ENCODE measurements at places on chromosomes 12 and 14.

DNA sequence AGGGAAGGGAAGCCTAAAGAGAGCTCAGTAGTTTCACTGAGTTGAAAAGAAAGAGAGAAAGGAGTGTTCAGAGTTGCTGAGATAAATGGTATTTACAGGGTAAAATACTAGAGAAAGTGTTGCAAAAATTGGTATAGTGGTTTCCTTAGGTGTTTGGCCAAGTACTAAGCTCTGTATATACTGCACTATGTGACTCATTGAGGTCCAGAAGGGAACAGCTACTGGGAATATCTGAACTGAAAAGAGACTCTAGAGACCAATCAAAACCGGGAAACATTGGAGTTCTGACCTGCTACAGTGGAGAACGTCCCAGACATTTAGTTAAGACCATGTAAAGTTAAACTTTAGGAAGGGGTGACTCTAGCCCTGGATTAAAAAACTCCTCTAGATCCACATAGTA lies 42.7 kb upstream of the ALX1 start:
- DNase-seq, result no peak

GRCh38 chr12:28568118-28568517 lies 377.9 kb downstream of the CCDC91 start:
- DNase-seq, result no peak

- DNase-seq, result no peak
These were observed 415.4 kb downstream of the RAD51B start for GRCh38 chr14:68235011-68235410.

DNA sequence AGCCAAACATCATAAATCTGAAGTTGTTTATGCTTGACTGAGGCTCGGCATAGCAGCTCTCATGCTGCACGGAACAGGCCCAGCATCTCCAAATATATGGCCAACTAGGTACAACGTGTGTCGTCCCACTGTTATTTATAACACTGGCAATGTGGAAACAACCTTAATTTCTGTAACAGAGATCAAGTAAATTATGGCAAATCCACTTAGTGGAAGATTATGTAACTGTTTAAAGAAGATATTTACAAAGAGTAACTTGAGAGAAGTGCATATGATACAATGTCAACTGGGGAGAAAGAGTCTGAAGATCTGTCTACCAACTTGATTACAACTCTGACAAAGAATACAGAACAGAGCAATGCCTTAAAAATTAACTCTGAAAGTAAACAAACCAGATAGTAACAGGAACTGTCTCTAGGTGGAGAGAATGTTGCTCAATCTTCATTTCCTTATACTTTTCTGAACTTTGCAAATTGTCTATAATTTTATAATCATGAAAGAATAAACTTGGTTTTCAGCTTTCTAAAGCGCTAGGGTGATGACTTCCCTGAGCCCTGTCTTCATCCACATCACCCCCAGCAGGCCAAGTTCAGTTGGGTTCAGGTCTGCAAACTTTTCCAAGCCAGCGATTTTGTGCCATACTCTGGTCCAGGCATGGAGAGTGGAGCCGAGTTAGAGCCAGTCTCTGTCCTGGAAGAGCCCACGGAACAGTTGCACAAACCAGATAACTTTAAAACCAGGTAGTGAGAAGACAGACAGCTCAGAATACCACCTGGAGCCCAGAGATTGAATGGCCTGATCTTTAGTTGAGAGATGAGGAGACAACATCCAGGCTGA lies 44.3 kb upstream of the BDKRB2 start:
- DNase-seq, result no peak

GRCh38 chr12:52311285-52311648 lies 9.9 kb downstream of the KRT83 start:
- DNase-seq, result no peak

DNA sequence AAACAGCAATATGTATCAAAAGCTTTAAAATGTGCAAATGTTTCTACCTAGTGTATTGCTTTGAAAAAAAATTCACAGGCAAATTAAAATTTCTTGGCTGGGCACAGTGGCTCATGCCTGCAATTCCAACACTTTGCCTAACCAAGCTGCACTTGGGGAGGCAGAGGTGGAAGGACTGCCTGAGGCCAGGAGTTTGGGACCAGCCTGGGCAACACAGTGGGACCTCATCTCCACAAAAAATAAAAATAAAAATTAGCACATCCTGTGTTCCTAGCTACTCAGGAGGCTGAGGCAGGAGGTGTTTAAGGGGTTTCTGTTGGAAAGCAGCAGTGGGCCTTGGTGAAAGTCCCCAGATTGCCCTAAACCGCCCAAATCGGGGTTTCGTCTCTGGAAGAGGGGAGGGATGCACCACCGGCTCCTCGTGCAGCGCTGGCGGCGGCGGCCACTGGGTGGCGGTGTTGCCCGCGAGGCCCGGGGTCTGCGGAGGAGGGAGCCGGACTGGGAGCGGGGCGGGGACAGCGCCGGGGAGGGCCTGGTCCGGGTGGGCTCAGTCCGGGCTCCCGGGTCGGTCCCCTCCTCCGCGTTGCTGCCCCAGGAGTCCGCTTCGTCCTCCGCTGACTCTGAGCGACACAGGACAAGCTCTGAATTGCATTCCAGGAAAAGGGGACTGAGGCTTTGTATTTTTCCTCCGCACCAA lies 265.6 kb downstream of the AACS start:
- no peak for DNase-seq

DNA sequence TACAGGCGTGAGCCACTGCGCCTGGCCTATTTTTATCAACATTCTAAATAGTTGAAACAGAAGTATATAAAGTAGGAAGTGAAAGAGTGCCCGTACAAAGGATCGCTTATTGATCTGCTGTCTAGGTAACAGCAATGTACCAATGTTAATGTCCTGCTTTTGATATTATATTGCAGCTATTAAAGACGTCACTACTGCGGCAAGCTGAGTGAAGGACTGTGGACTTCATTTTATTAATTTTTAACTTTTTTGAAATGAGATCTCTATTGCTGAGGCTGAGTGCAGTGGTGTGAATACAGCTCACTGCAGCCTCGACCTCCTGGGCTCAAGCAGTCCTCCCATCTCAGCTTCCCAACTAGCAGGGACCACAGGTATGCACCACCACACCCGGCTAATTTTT lies 10.8 kb downstream of the PTGR2 start:
- no peak for DNase-seq

GRCh38 chr12:57110104-57111030 lies 795 bp downstream of the STAT6 start:
- DNase-seq, result peak; percentile 66

GRCh38 chr12:20424841-20425240 lies 56.5 kb downstream of the PDE3A start:
- DNase-seq, result no peak

GRCh38 chr12:52604859-52605258 lies 3.6 kb upstream of the KRT72 start:
- no peak for DNase-seq

GRCh38 chr12:11882301-11883019 lies 188.3 kb upstream of the BCL2L14 start:
- DNase-seq, result no peak

DNA sequence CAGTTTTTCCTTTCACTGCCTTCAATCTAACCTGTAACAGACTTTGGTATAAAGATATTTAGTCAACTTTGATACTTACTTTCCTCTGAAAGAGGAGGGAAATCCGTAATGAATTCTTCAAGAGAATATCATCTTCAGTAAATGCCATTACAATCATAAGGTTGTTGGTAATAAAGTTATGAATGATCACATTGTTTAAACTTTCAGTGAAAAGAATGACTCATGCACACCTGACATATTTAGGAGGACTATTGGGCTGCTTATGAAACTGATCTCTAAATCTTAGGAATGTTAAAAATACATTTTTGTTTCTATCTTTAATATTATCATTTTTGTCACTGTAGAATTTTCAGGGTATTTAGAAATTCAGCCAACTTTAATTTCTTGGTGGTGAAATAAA lies 474.7 kb downstream of the SLC16A7 start:
- no peak for DNase-seq

DNA sequence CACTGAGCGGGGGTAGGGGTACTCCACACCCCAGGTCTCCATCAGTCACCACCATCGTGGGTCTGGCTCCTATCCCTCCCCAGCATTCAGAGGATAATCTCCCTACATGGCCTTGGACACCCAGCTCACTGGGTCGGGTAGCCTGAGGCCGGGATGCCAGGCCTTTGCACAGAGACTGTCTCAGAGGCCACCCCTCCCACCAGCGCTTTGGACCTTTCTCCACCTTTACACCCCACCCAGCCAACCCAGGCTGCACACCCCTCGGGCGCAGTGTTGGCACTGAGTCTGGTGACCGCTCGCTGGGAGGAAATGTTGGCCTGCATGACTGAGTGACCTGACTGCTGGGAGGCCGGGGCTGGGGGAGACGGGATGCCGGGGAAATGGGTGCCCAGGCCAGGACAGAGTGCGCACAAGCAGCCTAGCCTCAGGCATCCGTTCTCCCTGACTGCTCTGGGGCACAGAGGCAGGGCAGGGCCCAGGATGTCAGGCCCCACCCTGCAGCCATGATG lies 10.6 kb upstream of the LBHD2 start:
- DNase-seq, result no peak

DNA sequence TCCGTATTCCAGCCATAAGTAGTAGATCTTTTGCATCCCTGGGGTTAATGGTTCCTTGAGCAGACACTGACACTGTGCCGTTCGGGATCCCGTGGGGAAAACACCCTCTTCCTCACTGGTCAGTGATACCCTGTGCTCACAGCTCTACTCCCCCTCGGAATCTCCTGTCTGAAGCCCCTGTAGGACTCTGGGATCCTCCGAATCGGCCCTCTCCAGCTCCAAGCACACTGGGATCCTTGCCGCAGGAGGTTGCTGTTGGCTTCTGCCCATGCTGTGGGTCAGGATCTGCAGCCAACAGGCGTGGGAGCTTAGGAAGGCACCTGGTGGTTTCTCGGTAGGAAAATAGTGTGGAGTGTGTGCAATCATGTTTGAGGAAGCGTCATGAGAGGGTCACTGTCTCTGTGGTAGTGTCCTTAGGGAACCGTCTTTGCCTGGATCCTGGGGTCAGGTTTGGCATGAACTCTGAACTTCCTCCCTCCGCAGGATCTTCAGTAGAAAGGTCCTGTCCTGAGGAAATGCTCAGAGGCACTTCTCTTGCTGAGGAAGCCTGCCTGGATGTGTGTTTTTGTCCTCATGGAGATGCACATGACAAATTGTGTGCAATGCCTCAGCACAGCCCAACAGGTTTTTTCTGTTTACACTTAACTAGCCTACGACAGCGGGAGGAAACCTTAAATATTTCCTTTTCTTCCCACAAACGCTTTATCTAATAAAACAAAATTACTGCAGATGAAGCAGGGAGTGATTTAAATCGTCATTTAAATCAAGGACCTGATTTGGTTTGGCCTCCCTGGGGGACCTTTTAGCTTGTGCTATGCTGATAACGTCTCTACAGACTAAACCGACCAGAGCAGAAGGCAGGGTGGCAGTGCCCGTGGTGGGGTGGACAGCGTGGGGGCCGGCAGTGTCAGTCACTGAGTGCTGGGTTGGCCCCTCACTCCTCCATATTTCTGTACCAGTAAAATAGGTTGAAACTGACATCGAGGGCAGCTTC lies 18.7 kb downstream of the FBXL14 start:
- no peak for DNase-seq

GRCh38 chr12:49015196-49015595 lies 3.4 kb downstream of the PRKAG1 start:
- no peak for DNase-seq

DNA sequence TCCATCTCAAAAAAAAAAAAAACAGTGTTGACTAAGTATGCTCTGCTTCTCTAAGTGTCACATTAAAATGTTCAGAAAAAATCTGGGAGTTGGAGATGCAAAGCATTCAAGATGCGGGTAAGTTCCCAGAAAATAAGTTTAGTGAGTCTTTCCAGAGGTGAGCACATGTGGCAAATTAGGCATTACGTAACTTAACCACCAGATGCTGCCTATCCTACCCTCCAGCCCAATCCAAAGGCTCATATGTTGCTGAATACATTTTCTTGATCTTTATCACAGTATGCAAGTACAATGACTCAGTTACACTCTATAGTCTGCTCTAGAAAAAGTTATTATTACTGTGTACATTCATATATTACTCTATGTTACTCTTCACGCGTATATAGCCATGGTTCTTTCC lies 3.6 kb downstream of the SLC2A14 start:
- no peak for DNase-seq

GRCh38 chr12:70258605-70259403 lies 15.6 kb downstream of the CNOT2 start:
- no peak for DNase-seq

GRCh38 chr14:33040372-33041140 lies 101.9 kb downstream of the NPAS3 start:
- no peak for DNase-seq

GRCh38 chr14:70186900-70187451 lies 1.8 kb downstream of the SLC8A3 start:
- no peak for DNase-seq

DNA sequence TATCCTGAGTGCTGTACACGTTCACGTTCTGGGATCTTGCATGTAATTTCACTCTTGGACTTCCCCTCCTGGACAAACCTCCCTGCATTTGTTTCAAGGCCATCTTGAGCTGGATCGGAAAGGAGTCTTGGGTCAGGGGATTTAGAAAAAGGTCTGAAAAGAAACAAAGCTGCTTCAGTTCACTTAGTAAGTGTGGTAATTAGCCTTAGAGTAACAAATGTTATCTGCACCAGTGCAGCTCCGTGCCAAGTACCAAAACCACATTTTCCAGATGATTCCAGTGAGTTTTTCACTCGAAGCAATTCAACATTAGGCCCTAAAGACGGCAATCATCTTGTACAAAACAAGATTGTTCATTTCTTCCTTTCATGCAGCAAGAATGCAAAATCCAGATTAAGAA lies 39.4 kb upstream of the ATXN2 start:
- no peak for DNase-seq

- no peak for DNase-seq
These were observed 28.3 kb downstream of the ATF7IP start for GRCh38 chr12:14393751-14394150.

- DNase-seq, result no peak
These were observed 754 bp upstream of the BCL2L14 start for GRCh38 chr12:12069821-12070548.

DNA sequence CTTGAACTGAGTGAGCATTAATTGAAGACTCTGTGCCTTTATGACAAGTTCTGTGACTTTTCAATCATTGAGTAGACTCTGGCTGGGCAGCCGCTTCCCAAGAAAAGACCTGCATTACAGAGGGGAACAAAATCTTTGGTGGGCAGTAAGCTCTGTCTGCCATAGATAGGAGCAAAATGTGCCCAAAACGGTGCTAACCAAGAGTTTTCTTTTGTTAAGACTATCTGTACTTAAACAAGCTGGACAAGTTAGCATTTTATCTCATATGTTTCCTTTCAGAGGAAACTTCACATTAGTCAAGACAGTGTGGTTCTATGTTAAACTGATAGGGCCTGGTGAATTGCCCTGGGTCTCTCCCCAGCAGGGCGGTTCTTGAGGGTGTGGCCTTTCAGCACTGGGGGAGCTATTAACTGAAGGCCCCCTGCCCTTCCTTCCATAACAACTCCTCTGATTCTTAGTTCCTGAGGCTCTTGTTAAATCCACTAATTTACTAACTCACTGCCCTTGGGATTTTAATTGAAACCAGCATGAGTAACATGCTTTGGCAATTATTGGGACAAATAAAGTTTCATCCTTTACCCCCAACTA lies 219.6 kb downstream of the KTN1 start:
- DNase-seq, result no peak

Data from effector CD8-positive, alpha-beta T cell (primary cell).